ENCODE measurements at places on chromosomes 12 and 14. TPM values are rescaled to one million over a fixed set of nuclear protein-coding genes. Genes with fewer than 3 reads are reported as not detected.

MYH7 gene
- not detected for total RNA-seq

KRT72 gene
- not detected for total RNA-seq

DBX2 gene
- total RNA-seq: not detected

RPS26 gene
- total RNA-seq: 2,120 TPM

HNF1A gene
- not detected for total RNA-seq

SFSWAP gene
- total RNA-seq: 20.7 TPM

MIA2 gene
- total RNA-seq: 10.9 TPM

LRRC43 gene
- 2.6 TPM for total RNA-seq

INHBC gene
- not detected for total RNA-seq

GLS2 gene
- not detected for total RNA-seq

LALBA gene
- total RNA-seq: not detected

ANKS1B gene
- total RNA-seq: 0.13 TPM

SELPLG gene
- 0.07 TPM for total RNA-seq

FAIM2 gene
- total RNA-seq: not detected

SLC7A7 gene
- 12.6 TPM for total RNA-seq

RCOR1 gene
- 10.2 TPM for total RNA-seq

FGF6 gene
- total RNA-seq: not detected

GTF2H3 gene
- 26.8 TPM for total RNA-seq

RD3L gene
- not detected for total RNA-seq

KRT74 gene
- not detected for total RNA-seq

PPM1H gene
- total RNA-seq: 1.5 TPM

IL22 gene
- not detected for total RNA-seq

PRB2 gene
- total RNA-seq: not detected

GLT8D2 gene
- 1.5 TPM for total RNA-seq

BRF1 gene
- total RNA-seq: 28.6 TPM

DNAH10 gene
- total RNA-seq: not detected

TSPAN19 gene
- total RNA-seq: not detected

A2M gene
- 45.0 TPM for total RNA-seq

E2F7 gene
- total RNA-seq: 27.8 TPM

TMPRSS12 gene
- not detected for total RNA-seq

SLC17A8 gene
- total RNA-seq: not detected

RARG gene
- 84.3 TPM for total RNA-seq

OVCH1 gene
- total RNA-seq: not detected

ARHGAP9 gene
- not detected for total RNA-seq

NAV3 gene
- total RNA-seq: 15.5 TPM

TMEM119 gene
- total RNA-seq: 0.94 TPM

LRRC9 gene
- not detected for total RNA-seq

BDKRB1 gene
- total RNA-seq: not detected

EIF2S3B gene
- 0.67 TPM for total RNA-seq

PDE3A gene
- total RNA-seq: 1.1 TPM

MSRB3 gene
- total RNA-seq: 30.1 TPM

Measured in mammary microvascular endothelial cell (primary cell).